ENCODE measurements at places on chromosomes 2 and 18.

DNA sequence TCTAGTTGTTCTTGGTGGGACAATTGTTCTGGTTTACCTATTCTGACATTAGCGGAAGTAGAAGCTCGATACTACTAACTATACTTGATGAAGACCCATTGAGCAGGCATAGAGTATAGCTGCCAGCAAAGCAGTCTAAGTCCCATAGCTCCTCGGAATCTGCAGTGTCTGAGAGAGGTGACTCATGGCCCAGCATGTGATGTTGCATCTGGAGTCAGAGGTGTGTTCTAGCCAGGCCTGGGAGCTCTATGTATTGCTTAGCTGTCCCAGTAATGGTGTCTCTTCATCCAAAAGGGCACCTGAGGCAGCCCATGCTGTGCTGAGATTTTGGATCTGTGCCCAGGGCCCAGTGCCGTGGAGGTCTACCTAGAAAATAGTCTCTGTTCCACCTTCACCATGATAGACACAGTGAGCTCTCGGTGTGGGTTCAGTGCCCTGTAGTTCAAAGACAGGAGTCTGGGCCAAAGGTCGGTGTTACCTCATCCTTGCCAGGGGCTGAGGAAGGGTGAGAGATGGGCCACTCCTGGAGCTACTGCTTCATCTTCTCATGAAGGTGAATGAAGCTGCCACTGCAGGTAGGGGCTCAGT, 47.3 kb downstream of the MEX3C start:
- DNase-seq, result no peak

DNA sequence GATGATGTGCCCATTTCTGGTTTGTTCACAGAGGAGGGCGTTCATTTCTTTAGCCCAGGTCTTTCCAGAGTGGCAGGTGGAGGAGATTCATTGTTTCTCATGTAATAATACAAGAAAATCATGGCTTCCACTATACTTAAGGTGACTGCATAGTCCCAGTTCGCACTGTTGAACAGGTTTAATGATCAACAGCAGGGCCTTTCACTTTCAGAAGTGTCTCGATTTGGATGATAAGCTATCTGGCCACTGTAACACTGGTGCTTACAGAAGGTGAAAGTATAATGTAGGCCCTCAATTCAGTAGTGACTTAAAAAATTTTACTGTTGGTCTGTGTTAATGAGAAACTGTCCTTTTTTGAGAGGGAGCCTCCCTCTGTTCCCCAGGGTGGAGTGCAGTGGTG, 1.4 kb downstream of the RMC1 start:
- no peak for DNase-seq

DNA sequence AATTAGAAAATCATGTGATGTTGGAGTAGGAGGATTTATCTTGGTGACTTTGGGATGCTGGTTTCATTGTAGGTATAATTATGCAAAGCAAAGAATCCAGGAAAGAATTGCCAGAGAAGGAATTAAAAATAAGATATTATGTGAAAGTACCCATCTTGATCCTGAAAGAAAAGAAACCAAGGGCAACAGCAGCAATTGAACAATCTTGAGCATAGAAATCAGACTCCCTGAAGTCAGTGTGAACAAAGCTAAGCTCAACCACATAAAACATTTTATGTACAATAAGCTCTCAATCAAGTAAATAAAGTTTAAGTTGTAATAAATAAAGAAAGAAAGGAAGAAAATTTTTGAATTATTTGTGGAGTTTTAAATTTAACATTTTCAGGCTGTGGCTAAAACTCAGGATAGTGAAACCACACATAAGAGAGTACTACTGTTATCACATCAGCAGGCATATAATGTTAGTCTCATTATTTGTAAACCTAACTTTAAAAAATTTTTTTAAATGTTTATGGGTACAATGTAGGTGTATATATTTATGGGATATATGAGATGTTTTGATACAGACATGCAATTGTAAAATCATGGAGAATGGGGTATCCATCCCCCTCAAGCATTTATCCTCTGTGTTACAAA, 32.8 kb upstream of the GPR55 start:
- no peak for DNase-seq

DNA sequence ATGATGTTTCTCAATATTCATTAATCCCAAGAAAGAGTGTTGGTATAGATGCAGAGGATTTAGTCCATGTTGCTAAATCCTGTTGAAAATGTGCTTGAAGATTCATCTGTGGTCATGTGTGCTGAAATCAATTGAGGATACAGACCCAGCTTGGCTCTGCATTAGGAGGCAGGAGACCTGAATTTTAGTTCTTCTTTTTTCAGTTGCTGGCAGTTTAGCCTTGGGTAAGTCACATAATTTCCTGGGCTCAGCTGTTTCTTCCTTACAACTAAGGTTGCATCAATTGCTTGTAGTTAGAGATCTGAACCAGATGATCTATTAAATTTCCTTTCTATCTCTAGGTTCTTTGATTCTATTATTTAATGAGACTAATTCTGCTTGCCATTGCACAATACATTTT, 54.4 kb downstream of the SETBP1 start:
- DNase-seq, result peak; percentile 74

- DNase-seq, result no peak
Observed at GRCh38 chr2:95359501-95359930, 43.0 kb upstream of the FAHD2A start.

GRCh38 chr2:101151859-101152271, 683 bp upstream of the TBC1D8 start:
- DNase-seq, result no peak

- DNase-seq, result no peak
Observed at GRCh38 chr18:46260016-46260878, 156.1 kb downstream of the HAUS1 start.

- DNase-seq, result no peak
Observed at GRCh38 chr2:62184512-62185230, 11.2 kb upstream of the B3GNT2 start.

GRCh38 chr2:190512539-190513095, 21.9 kb downstream of the NEMP2 start:
- DNase-seq, result peak; percentile 26

GRCh38 chr18:3402982-3403451, 47.0 kb upstream of the TGIF1 start:
- no peak for DNase-seq

- no peak for DNase-seq
Observed at GRCh38 chr2:48452108-48452507, 77.8 kb upstream of the STON1 start.

DNA sequence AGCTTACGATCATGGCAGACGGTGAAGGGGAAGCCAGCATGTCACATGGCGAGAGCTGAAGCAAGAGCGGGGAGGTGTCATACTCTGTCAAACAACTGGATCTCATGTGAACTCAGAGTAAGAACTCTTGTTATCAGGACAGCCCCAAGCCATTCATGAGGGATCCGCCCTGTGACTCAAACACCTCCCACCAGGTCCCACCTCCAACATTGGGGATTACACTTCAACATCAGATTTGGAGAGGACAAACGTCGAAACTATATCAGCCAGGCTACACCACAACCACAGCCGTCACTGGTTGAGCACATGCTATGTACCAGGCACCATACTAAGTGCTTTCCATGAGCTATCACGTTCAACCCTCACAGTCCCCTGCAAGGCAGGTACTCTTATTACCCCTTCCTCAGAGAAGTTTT, 293.8 kb downstream of the PRKCE start:
- DNase-seq, result no peak

DNA sequence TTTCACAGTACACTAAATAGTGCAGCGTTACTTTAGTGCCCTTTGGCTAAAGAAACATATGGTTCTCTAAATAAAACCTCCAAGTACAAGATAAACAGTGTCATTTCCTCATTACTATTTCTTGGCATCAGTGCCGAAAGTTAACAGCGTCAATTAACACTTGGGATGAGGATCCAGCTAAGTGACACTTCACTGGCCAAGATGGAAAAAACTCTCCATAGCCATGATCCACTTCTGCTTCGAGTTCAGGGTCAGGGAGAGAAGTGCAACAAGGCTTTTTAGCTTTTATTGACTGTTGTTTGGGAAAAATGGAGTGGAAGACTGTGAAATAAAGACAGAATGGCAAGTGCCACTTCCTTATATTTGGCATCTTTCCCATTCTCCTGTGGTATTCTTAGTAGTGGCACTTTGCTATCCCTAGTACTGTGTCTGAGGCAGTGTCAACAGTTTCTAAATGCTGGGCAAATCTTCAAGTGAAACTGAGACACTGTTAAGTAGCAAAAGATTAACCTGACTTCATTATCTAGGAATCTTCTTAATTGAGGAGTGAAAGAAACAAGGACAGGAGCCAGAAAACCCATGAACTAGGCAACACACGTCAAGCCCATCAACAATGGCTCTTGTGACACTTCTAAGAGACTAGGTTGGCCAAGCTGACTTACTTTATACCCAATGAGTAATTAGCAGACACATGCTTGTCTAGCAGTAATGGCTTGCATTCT, 222.5 kb upstream of the SESTD1 start:
- no peak for DNase-seq

- DNase-seq, result no peak
Observed at GRCh38 chr2:3399829-3400228, 20.3 kb downstream of the TRAPPC12 start.

DNA sequence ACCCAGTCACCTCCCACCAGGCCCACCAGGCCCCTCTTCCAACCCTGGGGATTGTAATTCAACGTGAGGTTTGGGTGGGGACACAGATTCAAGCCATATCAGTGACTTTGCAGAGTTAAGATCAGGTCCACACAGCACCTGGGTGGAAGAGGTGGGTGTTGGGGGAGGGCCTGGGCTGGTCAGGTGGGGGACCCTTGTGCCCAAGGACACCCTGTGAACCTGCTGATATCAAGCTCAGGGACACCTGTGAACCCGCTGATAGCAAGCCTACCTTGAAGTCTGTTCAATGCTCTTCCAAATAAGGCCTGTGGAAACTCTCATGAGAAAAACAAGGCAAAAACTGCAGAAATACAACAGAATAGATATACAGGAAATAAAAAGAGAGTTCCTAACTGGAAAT, 19.9 kb upstream of the TPO start:
- DNase-seq, result no peak

GRCh38 chr2:9212661-9213411, 6.2 kb downstream of the ASAP2 start:
- no peak for DNase-seq

GRCh38 chr2:24024018-24024417, 14.1 kb downstream of the MFSD2B start:
- DNase-seq, result no peak

DNA sequence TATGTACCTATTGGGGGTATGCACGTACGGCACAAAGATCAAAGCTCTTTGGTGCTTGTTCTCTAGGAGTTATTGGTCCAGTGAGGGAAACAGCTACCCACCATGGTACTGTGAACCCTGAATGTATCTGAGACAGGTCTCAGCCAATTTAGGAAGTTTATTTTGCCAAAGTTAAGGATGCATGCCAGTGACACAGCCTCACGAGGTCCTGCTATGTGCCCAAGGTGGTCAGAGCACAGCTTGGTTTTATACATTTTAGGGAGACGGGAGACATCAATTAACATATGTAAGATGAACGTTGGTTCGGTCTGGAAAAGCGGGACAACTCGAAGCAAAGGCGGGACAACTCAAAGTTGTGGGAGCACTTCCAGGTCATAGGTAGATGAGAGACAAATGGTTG, 75.8 kb downstream of the SOWAHC start:
- DNase-seq, result no peak

GRCh38 chr2:131417886-131418285, 53.9 kb upstream of the RAB6D start:
- no peak for DNase-seq

GRCh38 chr2:68512966-68513365, 45.6 kb downstream of the APLF start:
- peak; percentile 10 for DNase-seq

Measured in inflammatory macrophage (primary cell).